ENCODE measurements at places on chromosomes 7 and 10.

GRCh38 chr7:91264924-91265681, 870 bp downstream of the FZD1 start:
- DNase-seq = peak; percentile 43

- peak; percentile 69 for DNase-seq
These were observed 1.9 kb downstream of the ARID5B start for GRCh38 chr10:61903221-61903927.

DNA sequence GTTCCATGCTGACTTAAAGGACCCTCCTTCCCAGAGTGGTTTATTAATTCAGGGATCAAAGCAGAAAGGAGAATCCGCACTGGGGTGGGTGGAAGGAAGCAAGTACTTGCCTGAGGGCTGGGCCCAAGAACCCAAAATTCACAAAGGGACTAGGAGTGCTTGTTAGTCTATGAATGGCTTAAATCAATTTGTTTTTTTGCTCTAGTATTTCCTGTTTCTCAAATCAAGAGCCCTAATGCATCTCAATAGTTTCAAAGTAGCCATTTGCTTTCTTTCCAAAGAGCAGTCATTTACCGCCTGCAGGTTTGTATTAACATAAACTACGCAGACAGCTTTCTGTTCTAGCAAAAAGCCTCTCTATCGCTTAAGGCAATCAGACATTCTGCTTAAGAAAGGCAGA, 44.2 kb upstream of the SLC35G1 start:
- no peak for DNase-seq

GRCh38 chr7:25779002-25779546, 372.9 kb upstream of the NFE2L3 start:
- no peak for DNase-seq

DNA sequence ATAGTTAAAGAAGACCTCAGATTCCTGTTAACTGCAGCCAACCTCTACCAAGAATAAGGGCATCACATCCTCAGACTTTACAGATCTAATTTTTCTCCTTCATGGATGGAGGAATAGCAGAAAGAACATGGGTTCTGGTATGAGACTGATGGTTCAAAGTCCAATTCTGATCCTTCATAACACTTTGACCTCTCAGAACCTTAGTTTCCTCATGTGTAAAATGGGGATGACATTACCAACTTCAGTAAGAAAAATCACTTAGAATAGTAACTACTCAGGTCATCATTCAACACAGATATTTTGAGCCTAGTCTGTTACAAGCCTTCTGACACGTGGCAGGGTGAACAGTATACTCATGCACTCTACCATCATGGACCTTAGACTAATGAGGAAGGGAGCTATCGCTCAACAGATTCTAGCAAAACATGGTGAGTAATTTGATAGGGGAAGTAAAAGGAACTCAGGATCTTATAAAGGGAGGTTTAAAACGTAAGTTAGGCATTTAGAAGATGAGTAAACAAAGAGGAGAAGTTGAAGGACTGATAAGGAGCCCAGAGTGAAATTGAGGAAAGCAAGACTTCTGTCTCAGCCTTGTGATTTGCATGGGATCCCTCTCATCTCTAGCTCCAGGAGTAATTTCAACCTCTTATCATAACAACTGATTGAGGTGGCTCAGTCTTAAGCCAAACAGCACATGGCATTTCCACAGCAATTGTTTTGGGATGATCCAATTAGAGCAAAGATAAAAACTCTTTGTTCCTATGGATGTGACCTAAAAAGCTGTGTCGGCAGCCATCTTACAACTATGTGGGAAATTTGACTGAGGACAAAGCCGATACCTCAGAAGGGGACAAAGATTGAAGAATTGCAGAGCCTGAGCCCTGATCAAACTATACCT, 69.2 kb upstream of the TCF7L2 start:
- DNase-seq = no peak

- no peak for DNase-seq
These were observed 17.6 kb upstream of the EXOC6 start for GRCh38 chr10:92830478-92831389.

GRCh38 chr10:31644931-31645633, 283.5 kb downstream of the ARHGAP12 start:
- no peak for DNase-seq

- no peak for DNase-seq
These were observed 128.5 kb downstream of the ANKRD7 start for GRCh38 chr7:118352867-118353453.

GRCh38 chr10:114110174-114110972, 63.6 kb downstream of the CCDC186 start:
- no peak for DNase-seq

DNA sequence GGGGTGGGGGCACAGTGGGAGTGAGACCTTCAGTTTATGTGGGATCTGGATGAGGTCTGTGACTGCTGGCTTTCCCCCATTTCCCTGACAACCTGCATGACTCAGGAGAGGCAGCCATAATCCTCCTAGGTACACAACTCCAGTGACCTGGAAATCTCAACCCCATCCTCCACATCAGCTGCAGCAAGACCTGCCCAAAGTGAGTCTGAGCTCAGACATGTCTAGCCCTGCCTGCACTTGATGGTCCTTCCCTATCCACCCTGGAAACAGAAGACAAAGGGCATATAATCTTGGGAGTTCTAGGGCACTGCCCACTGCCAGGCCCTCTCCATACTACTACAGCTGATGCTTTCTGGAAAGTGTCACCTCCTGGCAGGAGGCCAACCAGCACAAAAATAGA, 75.6 kb downstream of the GRM8 start:
- no peak for DNase-seq

- no peak for DNase-seq
These were observed 473.5 kb downstream of the AUTS2 start for GRCh38 chr7:70071766-70072165.

DNA sequence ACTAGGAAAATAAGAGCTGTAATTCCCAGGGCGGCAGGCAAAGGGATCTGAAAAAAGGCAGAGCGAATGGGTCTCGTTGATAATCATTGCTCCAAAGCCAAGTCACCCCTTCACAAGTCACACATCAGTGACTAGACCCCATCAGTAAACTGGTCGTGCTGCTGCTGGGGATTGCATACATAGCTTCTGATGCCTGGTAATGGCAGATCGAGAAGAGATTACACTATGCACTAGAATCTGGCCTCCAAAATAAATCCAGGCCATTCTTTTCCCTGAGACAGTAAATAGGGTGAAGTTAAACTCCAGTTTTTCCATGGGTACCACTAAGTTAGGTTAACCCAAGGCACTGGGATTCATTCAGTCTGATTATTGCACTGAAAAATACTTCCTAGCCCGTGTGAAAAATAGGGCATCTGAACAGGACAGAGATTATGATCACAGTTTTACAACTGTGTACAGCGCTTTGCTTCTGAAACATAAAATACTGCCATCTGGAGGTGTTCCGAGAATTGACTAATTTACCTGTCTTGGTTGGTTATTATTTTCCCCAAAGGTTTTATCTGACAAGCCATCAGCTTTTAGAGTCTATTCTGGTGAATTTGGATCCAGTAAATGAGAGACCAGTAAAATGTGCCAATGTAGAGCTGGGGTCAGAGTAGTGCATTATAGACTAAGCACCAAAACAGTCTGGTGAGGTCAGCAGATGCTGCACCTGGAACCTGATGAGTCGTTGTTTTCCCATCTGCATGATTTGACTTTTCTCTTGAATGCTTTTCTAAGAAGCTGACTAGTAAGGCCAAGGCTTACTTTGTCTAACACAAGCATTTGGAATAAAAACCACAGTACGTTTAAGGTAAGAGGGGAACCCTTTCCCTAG, 82.9 kb upstream of the AFAP1L2 start:
- DNase-seq = no peak

DNA sequence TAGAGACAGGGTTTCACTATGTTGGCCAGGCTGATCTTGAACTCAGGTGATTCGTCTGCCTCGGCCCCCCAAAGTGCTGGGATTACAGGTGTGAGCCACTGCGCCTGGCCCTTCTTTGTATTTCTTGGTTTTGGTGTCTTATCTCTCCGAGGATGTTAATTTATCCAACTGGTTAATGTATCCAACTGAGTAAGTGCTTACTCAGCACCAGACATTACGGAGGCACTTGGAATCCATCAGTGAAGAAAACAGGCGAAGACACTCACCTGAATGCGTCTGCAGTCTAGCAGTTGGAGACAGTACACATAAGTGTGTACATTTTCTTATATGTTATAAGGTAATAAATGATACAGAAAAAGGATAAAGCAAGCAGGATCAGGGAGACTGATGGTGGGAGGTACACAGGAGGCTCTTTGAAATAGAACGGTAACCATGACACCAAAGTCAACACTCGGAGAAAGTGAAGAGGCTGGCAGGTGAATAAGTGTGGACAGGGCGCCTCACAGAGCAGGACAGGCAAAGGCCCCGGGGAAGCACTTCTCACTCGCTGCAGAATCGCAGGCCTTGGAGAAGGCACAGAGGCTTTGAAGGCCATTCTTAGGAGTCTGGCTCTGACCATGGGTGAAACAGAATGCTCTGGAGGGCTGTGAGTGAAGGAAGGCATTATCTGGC, 73.1 kb downstream of the LANCL2 start:
- DNase-seq = no peak

DNA sequence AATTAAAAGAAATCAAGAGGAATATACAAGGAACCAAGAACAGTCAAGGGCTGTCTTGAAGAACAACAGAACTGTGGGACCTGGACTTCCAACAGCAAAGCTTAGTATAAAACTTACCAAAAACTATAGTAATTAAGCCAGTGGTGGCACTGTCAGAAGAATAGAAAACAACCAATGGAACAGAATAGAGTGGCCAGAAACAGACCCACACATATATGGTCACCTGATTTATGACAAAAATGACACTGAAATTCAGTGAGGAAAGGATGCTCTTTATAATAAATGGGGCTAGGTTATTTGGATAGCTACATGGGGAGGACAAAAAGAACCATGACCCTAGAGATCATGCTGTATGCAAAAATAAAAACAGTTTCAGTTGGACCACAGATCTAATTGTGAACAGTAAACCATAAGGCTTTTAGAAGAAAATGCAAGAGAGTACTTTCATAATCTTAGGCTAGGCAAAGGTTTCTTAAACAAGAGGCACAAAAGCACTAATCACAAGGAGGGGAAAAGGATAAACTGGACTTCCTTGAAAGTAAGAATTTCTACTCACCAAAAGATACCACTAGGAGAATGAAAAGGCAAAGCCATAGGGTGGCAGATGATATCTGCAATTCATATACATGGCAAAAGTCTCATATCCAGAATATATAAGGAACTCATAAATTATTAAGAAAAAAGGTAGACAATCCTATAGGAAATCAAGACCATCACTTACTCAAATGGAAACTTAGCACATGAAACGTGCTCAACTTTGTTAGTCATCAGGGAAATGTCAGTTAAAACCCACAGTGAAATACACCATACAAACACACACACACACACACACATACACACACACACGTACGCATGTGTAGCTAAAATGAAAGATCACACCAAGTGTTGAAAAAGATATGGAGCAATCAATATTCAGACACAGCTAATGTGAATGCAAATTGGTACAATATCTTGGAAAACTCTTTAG, 20.8 kb downstream of the HYCC1 start:
- no peak for DNase-seq

- no peak for DNase-seq
These were observed 59.0 kb downstream of the INSYN2A start for GRCh38 chr10:127137391-127137790.

GRCh38 chr10:63390521-63390920, 75.3 kb downstream of the JMJD1C start:
- no peak for DNase-seq

DNA sequence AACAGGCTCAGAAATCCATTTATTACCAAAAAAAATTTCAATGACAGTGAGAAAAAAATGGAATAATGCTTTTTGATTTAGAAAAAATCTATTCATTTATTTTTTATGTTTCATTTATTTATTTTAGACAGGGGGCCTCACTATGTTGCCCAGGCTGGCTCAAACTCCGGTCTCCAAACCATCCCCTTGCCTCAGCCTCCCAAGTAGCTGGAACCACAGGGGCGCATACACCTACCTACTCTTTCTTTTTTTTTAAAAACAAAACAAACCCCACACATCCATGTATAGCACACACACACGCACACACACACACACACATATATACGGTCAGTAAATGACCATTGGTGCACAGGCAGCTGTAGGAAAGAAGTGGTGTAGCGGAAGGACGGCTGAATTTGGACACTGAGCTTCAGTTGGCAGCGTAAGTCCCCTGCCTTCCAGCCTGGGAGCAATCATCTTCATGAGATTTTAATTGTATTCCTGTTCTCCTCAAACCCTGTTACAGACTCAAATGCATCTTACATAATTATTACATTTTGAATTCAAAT, 28.8 kb downstream of the ARL4A start:
- no peak for DNase-seq

GRCh38 chr7:48959676-48960075, 35.3 kb downstream of the CDC14C start:
- no peak for DNase-seq

GRCh38 chr10:90642650-90643049, 215.2 kb downstream of the HTR7 start:
- DNase-seq = no peak

GRCh38 chr10:53570221-53570620, 797.6 kb upstream of the MBL2 start:
- no peak for DNase-seq

DNA sequence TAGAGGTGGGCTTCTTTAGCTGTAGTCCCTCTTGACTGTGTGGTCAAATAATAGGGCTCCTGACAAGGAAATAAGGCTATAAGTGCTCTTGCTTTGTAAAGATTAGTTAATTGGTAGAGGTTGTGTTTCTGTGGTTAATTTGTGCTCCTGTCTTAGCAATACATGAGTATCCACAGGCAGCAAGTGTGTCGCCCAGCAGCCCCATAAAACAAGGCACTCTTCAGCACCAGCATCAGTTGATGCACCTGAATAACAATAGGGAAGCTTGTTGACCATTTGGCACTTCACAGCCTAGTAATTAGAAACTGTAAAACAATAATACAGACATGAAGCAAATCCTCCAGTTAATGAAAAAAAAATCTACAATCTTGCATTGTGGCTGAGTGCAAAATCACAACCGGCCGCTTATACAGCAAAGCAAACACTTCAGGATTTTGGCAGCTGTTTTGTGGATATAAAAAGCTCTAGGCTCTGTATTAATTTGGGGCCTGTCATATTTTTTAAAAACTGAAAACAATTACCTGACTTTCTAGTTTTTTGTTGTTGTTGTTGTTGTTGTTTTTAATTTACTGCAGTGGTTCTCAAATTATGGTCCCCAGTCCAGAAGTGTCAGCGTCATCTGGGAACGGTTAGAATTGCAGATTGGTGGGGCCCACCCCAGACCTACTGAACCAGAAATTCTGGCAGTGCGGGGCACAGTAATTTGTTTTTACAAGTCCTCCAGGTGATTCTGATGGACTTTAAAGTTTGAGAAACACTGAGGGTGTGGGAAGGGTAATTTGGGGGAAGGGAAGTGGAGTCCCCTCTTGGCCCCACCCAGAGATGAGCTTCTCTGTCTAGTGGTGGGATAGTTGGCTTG, 56.8 kb downstream of the AUTS2 start:
- no peak for DNase-seq

All from AG08396 (cell line).